ENCODE measurements at places on chromosomes 16 and 17.

DNA sequence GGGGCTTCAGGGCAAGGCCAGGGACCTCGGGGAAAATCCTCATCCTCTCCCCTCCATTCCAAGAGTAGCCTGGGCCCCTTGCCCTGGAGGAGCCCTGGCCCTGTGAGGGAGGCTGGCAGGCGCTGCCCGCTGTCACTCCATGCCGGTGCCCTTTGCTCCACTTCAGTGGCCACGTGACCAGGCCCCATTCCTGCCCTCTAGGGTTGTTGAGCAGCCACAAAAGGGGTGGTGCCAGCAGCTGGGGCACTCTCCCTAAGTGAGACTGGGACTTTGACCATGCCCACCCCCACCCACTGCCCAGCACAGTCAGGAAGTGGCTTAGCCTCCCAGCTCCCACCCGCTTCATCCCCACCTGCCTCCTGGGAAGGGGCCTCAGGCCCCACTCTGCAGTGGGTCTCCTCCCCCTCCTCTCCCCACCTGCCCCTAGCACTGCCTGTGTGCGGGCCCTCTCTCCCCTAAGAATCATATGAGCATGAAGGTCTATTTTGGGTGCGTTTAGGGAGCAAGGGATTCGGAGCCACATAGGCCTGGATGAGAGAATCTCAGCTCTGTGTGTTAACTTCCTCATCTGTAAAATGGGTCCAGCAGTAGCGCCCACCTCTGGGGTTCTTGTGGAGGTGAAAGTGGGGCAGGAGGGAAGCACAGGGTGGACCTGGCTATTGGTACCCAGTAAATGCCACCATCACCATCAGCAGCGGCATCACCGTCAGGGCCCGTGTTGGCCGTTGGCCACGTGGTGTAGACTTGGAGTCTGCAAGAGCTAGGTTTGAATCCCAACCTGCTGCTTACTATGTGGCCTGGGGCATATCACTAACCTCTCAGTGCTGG is 7.2 kb downstream of the PDK2 start:
- peak; percentile 67 for DNase-seq

DNA sequence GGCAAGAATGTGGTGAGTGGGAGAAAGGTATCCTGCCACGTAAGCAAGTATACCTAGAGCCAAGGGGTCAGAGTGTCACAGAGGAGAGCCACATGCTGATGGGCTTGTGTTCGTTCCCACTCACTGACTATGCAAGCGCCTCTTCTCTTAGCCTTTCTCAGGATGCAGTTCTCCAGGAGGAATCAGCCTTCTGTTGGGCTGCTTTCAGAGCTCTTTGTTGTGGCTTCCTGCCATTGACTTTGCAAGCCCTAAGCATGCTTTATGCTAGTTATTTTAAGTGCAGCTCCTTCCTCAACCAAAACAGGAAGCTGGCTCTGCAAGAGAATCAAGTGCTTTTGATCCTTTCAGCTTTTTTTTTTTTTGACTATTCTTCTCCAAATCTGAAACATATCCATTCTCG is 66.6 kb downstream of the SIAH1 start:
- DNase-seq: no peak

GRCh38 chr17:15309793-15310192 is 31.6 kb downstream of the TEKT3 start:
- no peak for DNase-seq

DNA sequence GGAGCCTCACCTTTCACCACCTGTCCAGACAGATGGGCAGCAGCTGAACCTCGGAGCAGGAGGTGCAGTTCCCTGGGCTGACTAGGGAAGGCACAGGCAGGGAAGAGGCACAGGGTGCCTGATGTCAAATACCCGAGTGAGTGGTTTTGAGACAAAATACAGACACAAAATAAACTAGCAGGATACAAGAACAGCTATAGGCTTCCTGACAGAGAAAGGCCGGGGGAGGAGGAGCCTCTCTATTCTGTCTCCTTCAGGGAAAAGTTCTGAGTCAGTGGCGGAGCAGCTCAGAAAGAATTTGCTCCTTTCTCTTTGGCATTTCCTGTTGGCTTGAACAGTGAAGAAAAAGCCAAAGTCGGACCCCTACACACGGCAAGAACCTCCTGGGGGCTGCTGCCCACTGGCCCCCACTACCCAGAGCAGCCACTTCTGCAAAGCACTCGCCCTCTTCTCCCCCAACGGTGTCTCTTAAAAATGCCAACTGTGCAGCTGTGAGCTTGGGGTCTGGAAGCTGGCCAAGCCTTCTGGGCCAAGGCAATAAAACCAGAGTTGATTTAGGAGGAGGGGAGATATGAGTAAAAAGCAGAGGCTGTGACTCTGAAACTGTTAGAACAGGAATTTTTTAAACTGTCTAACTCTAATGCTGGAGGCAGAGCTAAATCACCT is 14.4 kb upstream of the FAAP100 start:
- DNase-seq: peak; percentile 46

- no peak for DNase-seq
These were observed 30.9 kb downstream of the SOCS1 start for GRCh38 chr16:11224894-11225676.

Data from posterior cingulate gyrus (tissue), 11 donors.